ENCODE measurements at places on chromosomes 11 and 22.

DNA sequence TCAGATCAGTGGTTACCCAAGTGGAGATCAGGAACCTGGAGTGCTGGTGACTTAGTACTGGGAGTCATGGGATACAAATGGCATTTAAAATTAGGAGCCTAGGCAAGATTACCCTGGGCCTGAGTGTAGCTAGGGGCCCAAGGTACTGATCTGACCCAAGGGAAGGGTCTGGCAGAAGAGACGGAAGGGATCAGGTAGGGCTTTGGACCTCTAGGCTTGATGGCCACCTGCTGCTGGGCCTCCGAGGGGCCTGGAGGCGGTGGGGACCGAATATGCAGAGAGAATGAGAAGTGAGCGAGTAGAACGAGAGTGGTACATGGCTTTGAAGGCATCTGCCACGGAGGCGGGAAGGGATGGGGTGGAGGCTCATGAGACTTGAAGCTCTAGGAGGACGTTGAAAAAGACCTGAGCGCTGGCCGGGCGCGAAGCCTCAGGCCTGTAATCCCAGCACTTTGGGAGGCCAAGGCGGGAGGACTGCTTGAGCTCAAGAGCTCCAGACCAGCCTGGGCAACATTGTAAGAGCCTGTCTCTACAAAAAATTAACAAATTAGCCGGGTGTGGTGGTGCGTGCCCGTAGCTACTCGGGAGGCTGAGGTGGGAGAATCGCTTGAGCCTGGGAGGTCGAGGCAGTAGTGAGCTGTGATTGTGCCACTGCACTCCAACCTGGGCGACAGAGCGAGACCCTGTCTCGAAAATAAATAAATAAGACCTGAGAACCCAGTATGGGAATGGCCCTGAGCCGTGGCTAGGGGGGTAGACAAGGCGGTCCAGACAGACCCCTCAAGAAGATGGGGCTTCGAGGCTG is 563 bp upstream of the PPIL2 start:
- DNase-seq, result no peak

GRCh38 chr11:67492069-67492727 is 9.4 kb downstream of the AIP start:
- DNase-seq, result no peak

DNA sequence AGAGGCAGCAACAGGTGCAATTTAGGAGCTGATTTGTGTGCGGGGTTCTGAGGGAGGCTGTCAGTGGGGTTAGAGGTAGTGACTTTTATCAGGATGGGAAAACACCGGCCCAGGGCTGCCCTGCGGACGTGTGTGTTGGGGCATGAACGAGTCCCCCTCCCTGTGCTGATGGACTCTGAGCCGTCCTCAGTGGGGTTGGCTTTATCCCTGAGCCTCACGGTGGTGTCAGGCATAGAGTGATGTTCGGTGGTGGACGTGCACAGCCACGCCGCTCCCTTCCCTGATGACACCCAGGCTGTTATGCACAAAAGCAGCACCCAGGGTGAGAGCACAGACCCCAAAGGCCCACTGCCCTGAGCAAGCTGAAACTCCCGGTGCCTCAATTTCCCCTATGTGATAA is 809.1 kb downstream of the BRD1 start:
- DNase-seq, result no peak

- DNase-seq, result no peak
Measured at GRCh38 chr11:133711545-133711944, 133.8 kb downstream of the SPATA19 start.
